NCI-H524 treated with DMSO at 0.1 percent for 48 hours (cell line): ENCODE measurements at places on chromosomes 7 and 10.

GRCh38 chr7:55303220-55303619 is 61.9 kb upstream of the LANCL2 start:
- DNase-seq: no peak

DNA sequence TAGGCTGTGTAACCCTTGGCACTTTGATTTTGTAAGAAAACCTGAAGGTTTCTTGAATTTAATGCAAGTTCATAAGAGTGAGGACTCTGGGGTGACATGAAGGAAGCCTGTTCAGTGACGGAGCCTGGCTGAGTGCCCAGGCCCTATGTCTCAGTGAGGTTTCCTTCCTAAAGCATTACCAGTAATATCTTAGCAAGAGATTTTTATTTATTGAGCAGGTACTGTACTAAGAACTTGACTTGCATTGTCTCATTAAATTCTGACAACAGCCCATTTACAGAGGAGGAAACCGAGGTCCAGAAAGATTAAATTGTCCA is 197.2 kb downstream of the HECW1 start:
- no peak for DNase-seq

GRCh38 chr10:123742751-123743440 is 76.7 kb downstream of the GPR26 start:
- no peak for DNase-seq

DNA sequence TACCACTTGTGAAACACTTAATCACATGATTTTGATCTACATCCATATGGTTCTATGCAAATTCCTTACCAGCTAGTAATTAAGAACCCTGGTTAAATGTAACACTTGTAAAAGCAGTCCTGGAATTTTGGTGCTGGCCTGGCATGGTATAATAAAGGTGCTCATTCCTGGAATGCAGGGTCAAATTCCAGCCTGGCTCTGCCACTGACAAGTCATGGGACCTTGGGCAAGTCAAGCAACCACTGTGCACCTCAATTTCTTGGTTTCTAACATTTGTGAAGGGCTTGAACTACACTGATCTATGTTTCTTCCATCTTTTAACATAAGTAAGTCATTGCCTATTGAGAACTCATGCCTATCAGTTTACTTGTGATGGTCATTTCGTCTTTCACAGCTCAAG is 91.9 kb upstream of the PIK3CG start:
- DNase-seq: no peak

- DNase-seq: no peak
Measured at GRCh38 chr7:142168746-142169145, 57.2 kb downstream of the MGAM2 start.

DNA sequence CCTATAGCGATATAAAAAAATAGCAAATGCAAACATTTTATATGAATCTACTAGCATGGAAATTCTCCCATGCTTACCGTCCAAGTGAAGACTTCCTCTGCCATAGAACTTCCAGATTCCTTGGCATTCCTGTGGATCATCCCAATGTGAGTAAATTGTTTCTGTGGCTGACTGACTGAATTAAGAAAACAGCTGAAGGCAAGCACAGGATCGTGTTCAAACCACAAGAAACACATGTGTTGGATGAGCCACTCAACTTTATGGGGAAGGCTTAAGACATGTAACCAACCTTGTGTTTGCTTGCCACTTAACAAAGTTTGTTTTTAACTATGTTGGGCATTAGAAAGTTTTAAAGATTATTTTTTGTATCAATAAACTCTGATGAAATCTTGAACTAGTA is 2.6 kb upstream of the MYPN start:
- no peak for DNase-seq

- DNase-seq: no peak
Measured at GRCh38 chr7:50739744-50740435, 42.8 kb downstream of the GRB10 start.

- no peak for DNase-seq
Measured at GRCh38 chr10:91941426-91941825, 17.9 kb downstream of the BTAF1 start.

DNA sequence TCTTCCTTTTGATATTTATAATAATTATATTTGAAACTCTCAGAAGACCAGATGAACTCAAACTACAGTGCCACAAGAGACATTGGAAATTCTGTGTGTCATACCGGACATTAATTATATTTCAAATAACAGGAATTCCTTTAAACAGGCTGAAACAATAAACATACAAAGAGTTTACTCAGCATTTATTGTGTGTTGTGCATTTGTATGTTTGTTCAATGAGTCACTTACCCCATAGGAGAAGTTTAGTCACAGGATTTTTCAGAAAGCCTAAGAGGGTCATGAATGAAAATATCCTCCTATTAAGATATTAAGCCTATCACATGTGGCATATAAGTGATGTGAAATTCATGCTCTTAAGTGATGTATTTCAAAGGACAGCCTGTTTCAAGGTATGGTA is 566.8 kb downstream of the CNTNAP2 start:
- no peak for DNase-seq

GRCh38 chr7:95549818-95550529 is 46.3 kb downstream of the PDK4 start:
- DNase-seq: no peak

DNA sequence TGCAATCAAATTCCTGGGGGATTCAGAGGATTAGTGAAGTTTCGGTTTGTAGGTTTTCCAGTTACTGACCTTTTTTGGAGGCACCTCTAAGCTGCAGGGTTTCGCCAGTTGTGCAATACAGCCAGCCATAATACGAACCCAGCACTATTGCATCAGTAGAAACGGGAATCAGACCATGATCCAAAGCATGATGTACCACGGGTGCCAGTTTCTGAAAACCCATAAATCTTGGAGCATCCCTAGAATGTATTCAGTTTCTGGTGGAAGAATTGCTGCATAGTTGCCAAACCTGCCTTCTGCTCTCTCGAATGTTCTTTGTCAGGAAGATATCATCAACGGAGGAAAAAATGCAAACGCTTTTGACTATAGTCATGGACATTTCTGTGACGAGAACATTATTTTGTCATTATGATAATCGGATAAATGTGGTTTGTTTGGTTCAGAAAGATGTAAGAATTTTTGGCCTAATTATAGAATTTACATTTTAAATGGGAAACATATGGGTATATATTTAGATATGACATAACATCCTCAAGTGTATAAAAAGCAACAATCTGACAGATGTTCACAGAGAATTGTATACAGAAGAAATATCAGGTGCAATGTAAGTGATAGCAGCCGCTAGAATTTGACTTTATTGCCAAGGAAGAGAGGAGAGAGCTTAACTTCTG is 186.2 kb upstream of the PRKCQ start:
- DNase-seq: no peak

DNA sequence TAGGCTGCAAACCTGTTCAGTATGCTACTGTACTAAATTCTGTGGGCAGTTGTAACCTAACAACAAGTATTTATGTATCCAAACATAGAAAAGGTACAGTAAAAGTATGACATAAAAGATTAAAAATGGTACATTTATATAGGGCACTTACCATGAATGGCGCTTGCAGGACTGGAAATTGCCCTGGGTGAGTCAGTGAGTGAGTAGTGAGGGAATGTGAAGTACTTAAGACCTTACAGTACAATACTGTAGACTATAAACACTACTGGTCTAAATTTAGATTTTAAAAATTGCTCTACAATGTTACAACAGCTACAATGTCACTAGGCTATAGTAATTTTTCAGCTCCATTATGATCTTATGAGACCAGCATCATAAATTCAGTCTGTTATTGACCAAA is 146.0 kb upstream of the GNAI1 start:
- DNase-seq: no peak

- no peak for DNase-seq
Measured at GRCh38 chr7:17939211-17939605, 1.1 kb downstream of the SNX13 start.

GRCh38 chr7:148348466-148348865 is 242.1 kb upstream of the C7orf33 start:
- DNase-seq: no peak

GRCh38 chr7:130292682-130293257 is at the start of gene CPA4:
Gene CPA4 (plus strand): TSS chr7:130293161. CDS start chr7:130293181, 20 bp downstream.
- no peak for DNase-seq

DNA sequence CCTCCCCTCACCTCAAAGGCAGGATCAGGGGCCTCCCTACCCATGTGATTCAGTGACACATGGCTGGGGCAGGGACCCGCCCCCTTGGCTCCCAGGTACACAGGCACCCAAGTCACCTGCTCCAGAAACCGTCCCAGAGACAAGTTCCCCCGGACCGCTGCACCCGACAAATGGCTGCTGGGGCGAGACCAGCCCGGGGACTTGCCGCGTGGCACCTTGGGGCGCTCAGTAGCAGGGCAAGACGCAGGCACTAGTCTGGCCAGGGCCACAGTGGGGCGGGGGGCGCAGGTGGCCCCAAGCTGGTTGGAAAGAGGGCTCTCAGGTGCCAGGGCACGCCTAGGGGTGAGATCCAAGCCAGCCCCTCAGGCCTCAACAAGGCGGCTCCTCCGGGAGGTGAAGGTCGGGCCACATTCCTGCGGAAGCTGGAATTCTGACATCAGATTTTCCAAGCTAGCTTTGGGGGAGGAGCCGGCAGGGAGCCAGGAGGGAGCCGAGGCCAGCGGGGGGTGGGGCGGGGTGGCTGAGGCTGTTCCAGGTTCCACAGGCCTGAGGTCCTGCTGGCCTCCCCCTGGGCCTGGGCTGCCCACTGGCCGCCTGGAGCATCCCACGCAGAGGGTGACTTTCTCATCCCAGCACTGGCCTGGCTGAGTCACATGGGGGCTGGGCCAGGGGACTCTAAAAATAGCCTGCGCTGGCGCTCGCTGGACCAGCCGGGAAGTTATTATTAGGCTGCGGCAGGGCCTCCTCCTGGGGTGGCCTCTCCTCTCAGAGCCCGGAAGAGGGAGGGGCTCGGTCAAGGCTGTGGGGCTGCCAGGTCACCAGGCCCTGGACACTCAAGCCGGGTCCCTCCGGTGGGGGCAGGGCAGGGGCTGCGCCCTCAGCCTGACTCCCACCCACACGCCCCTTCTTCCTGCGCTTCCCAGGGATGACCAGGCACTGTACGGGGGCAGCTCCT is 20.5 kb upstream of the INPP5A start:
- no peak for DNase-seq

GRCh38 chr7:7114575-7115291 is 67.6 kb upstream of the C1GALT1 start:
- DNase-seq: no peak

GRCh38 chr7:36058020-36058592 is 94.9 kb upstream of the EEPD1 start:
- no peak for DNase-seq

GRCh38 chr10:101778781-101779543 is 3.0 kb upstream of the FGF8 start:
- no peak for DNase-seq

DNA sequence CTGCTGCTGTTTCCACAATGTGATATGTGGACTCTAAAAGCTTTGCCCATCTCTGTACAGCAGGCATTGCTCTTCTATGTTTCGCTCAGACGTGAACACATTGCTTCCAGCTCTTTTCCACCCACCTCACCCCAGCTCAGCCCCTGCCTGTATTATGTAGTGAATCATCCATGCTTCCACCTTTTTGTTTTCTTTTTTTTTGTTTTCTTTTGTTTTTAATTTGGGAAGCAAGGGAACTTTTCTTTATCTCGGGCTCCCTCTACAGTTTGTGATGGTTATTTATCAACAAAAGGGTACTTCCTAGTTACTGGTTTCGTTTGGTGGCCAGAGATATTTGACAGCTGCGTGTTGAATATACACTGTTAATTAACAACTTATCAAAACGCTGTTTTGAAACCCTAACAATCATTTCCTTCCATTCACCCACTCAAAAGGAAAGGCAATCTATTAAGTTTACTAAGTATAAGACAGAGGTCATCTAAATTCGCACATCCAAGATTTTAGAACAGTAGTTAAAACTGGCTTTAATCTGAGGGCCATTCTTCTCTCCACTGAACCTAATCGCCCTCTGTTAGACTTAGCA is 127.9 kb upstream of the STK17A start:
- no peak for DNase-seq

DNA sequence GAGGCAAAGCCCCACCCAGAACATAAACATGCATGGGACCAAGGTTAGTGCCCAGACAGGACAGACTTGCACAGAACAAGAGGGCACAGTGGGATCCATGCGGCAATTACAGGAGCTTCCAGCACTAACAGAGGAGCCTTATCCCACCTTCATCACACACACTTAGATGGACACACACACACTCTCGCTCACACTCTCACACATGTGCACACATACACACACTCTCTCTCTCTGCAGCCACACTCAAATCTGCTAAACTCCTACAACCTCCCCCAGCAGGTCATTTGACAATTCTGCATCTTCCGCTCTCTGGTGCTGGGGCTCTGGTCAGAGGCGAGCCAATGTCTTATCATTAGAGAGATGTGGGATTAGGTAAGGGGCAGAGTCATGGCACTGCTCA is 120.5 kb downstream of the UBE2H start:
- DNase-seq: no peak

DNA sequence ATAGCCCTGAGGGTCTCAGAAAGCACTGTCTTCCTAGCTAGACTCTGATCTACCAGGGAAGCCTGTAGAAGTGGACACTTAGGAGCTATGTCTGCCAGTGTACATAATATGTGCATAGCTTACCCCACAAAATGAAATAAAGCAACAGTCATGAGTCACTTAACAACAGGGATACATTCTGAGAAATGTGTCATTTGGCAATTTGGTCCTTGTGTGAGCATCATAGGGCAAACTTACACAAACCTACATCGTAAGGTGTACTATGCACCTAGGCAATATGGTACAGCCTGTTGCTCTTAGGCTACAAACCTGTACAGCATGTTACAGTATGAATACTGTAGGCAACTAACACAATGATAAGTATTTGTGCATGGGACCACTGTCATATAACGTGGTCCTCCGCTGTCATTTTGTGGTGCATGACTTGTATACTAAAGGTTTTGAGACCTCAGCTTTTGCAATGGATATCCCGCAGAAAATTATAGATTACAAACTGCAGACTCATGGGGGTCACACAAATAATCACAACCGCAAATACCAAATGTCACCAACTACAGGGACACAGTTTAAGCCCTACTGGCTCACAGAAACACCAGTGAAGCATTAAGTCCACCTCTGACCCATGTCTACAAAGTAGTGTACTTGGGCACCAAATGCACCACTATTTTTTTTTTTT is 1.7 kb downstream of the URGCP start:
- DNase-seq: no peak

- DNase-seq: no peak
Measured at GRCh38 chr7:130961128-130961601, 227.2 kb upstream of the KLF14 start.

GRCh38 chr10:34656661-34657060 is 158.4 kb downstream of the PARD3 start:
- DNase-seq: no peak
